Transverse colon (tissue), 4 donors: ENCODE measurements at places on chromosomes 2 and 18. TPM values are rescaled to one million over a fixed set of nuclear protein-coding genes. Genes with fewer than 3 reads are reported as not detected.

DNA sequence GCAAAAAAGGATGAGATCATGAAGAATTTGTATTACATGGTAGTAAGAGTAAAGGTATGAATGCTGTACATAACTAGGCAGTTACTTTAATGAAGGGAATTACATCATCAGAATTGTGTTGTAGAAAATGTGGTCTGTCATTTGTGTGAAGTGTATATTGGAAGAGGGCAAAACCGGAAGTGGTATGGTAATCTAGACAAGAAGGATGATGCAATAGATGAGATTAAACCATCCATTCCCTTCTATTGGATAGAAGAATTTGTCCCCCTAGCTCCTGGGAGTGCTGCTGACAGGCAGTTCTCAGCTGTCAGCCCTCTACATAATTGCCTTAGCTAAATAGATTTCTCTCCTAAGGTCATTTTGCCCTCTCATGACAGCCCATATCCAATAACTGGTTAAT lies 55.9 kb upstream of the BARD1 start:
- no peak for DNase-seq

GRCh38 chr2:23422089-23423061 lies 37.4 kb downstream of the KLHL29 start:
- DNase-seq: no peak

ONECUT2 gene
- total RNA-seq: not detected

DNA sequence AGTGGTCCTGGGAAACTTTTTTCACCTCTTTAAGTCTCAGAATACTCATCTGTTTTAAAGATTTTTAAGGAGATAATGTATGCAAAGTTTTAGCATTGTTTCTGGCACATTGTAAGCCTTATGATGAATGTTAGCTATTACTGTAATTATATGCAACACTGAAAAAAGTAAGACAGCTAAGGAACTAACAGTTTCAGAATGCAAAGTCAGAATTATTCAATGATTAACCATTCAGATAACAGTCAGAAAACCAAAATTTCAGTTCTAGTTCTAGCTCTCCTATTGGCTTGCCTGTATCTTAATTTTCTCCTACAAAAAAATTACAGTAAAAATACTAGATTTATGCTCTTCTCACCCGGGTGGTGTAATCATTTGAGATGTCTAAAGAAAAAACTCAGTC lies 101.1 kb downstream of the SLC4A10 start:
- no peak for DNase-seq

GRCh38 chr2:98822301-98823164 lies 91.6 kb upstream of the MGAT4A start:
- DNase-seq: no peak

- DNase-seq: no peak
These were observed 607.1 kb downstream of the ADCYAP1 start for GRCh38 chr18:1511619-1512311.

GRCh38 chr18:77254711-77255405 lies 5.2 kb downstream of the GALR1 start:
- DNase-seq: no peak

ITGB6 gene
- total RNA-seq: 28.8 TPM

GRCh38 chr2:159044804-159045286 lies 76.4 kb downstream of the TANC1 start:
- DNase-seq: peak; percentile 35

GRCh38 chr2:227430639-227431038 lies 41.3 kb upstream of the AGFG1 start:
- DNase-seq: no peak

CDH19 gene
- 57.1 TPM for total RNA-seq
